ENCODE measurements at places on chromosomes 6 and 20. TPM values are rescaled to one million over a fixed set of nuclear protein-coding genes. Genes with fewer than 3 reads are reported as not detected.

The NKAPL gene
- not detected for total RNA-seq

The PCSK2 gene
- not detected for total RNA-seq

The LINC00237 gene
- not detected for total RNA-seq

The CCHCR1 gene
- 46.7 TPM for total RNA-seq

The PRL gene
- total RNA-seq = not detected

The HLA-DRB5 gene
- total RNA-seq = 0.13 TPM

The PDYN gene
- not detected for total RNA-seq

The FOXP4 gene
- total RNA-seq = 4.6 TPM

The HRH3 gene
- not detected for total RNA-seq

The MUC22 gene
- total RNA-seq = not detected

The GRM1 gene
- under 0.01 TPM for total RNA-seq

The GSTA3 gene
- not detected for total RNA-seq

The C20orf141 gene
- total RNA-seq = not detected

The LGSN gene
- total RNA-seq = 0.11 TPM

The DZANK1 gene
- 1.2 TPM for total RNA-seq

The CPNE1 gene
- 168 TPM for total RNA-seq

The PTGIS gene
- total RNA-seq = 0.92 TPM

The CGA gene
- not detected for total RNA-seq

The ISM1 gene
- total RNA-seq = 0.11 TPM

The CALHM5 gene
- 5.1 TPM for total RNA-seq

The TFAP2D gene
- not detected for total RNA-seq

The MAP3K4 gene
- total RNA-seq = 17.6 TPM

The ARHGAP40 gene
- not detected for total RNA-seq

The TCP11 gene
- 0.23 TPM for total RNA-seq

The HSPA1L gene
- 0.71 TPM for total RNA-seq

The DTD1 gene
- total RNA-seq = 71.4 TPM

The IPCEF1 gene
- not detected for total RNA-seq

The VGLL2 gene
- total RNA-seq = 0.75 TPM

The HLA-DMB gene
- not detected for total RNA-seq

The OXT gene
- total RNA-seq = not detected

The CNR1 gene
- total RNA-seq = not detected

The PHACTR1 gene
- total RNA-seq = 11.0 TPM

The EPHA7 gene
- 31.4 TPM for total RNA-seq

The TGM3 gene
- not detected for total RNA-seq

The GUCA1A gene
- not detected for total RNA-seq

The TFAP2C gene
- not detected for total RNA-seq

The APMAP gene
- total RNA-seq = 126 TPM

The POM121L2 gene
- total RNA-seq = not detected

The SASH1 gene
- total RNA-seq = 23.1 TPM

The POU3F2 gene
- 0.19 TPM for total RNA-seq

The CTSZ gene
- total RNA-seq = 161 TPM

The XKR7 gene
- total RNA-seq = under 0.01 TPM

The AKAP7 gene
- total RNA-seq = 6.8 TPM

The OR2H1 gene
- not detected for total RNA-seq

The SPATA25 gene
- 4.1 TPM for total RNA-seq
